IMR-90 (cell line): ENCODE measurements at places on chromosomes 16 and 17.
A peak's percentile ranks its signal among the peaks of the same experiment; 100 is the strongest.

DNA sequence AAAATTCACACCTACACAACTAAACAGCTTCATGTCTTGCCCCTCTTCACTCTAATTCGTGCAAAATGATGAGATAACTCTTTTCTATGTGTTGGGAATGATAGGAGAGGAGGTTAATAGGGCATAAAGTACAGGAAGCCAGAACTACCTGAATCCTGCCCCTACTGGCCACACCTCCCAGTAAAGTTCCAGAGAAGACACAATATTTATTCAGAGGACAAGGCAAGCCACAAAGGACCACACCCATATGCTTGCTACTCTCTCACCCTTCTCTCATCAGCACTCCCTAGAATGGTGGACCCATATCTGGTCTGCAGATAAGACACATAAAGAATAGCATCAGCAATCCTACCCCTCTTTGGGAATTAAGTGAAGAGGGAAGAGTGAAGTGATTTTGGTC is 74.6 kb downstream of the ZNF18 start:
- DNase-seq = no peak

DNA sequence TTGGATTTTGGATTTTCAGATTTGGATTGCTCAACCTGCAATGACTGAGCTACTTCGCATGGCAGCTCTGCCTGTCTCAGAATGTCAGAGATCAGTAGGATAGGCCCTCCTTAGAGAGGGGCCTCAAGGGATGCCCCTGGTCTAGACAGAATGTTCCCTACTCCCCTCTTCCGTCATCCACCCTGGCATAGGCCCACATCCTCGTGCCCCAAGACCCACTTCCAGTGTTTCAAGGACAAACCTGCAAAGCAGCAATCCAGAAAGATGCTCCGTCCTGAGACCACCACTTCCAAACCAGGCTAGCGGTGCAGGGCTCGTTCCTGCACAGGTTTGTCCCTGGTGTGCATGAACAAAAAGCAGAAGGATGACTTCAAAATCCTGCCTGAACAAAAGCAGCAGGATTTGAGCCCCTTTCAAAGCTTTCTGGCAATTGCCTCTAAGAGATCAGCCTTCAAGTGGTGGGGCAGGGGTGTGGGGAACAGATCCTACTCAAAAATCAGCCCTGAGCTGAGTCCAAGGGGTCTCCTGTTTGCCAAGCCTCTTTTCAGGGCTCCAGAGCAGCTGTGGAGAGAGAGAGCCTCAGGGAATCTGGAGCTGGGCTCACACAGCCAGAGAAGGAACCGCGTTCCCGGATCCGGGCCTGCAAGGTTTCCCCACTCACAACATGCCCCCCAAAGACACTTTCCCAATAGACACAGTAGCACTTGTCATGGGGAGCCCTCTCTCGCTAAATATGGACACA is 121.1 kb downstream of the SOCS1 start:
- DNase-seq = no peak

GRCh38 chr16:77402672-77403071 is 32.2 kb downstream of the ADAMTS18 start:
- DNase-seq = no peak

- no peak for DNase-seq
These were observed 689.2 kb downstream of the WWOX start for GRCh38 chr16:78788696-78789095.

- DNase-seq = peak; percentile 0
These were observed 8.5 kb downstream of the REXO5 start for GRCh38 chr16:20814784-20815183.

DNA sequence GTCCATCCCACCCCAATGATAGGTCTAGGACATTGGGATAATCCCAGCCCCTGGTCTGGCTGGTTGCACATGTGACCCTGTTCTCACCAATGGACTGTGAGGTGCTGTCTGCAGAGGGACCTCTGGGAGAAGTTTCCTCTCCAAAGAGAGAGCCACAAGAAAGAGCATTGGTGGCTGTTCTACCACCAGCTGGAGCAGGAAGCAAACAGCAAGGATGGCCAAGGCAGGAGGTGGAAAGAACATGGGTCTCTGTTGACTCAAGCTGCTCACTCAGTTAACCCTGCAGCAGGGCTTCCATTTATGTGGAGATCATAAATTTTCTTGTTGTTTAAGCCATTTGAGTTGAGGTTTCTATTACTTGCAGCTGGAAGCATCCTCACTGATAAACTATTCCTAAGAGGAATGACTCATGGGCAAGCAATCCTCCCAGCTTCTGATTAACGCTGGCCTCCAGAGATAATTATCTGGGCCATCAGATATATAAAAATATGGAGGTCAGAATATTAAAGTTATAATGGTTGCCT is 52.6 kb downstream of the CYB5B start:
- DNase-seq = peak; percentile 97

- DNase-seq = peak; percentile 42
These were observed 24.4 kb downstream of the PRMT7 start for GRCh38 chr16:68335175-68335574.

GRCh38 chr16:48560692-48561091 is 49.3 kb downstream of the N4BP1 start:
- no peak for DNase-seq
